ENCODE measurements at places on chromosomes 3 and 15. TPM values are rescaled to one million over a fixed set of nuclear protein-coding genes. Genes with fewer than 3 reads are reported as not detected.

DNA sequence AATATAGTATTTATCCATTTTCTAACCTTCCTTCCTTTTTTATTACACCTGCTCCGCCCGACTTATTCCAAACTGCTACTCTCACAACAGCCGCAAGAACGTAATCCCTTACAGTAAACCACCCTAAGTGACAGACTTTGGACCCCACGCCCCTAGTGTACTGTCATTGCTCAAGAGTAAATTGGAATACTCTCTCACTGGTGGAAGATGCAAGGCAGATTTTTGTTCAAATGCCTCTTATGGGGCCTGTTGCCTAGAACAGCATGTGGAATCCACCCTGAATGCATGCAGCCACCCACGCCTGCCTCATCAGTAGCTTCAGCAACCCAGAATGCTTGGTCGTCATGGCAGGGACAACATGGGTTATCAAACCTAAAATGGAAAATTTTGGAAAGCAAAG lies 226.2 kb upstream of the ST8SIA2 start:
- no peak overlapping the region for H3K27ac ChIP-seq
- H3K4me3 ChIP-seq: no peak overlapping the region
- no peaks in the 10 kb centered on the region for H3K4me1 ChIP-seq
- no peak for DNase-seq

DNA sequence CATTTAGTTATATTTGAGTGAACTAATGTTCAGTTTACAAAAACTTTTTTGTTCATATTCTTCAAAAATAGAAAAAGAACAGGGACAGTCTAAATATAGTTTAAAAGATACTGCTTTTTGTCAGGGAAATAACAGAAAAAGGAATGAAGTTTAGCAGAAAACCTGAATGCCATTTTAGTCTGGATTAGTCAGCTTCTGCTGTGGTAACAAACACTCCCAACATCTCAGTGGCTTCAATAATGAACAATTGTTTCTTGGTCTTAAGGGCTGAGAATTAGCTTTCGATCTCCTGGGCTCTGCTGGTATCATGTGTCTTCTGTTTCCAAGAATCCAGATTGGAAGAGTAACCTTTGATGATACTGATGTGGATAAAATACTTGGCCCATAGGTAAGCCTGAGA lies 12.4 kb upstream of the USP13 start:
- H3K36me3 ChIP-seq: no peaks in the 10 kb centered on the region
- no peaks in the 10 kb centered on the region for H3K4me1 ChIP-seq
- H3K4me3 ChIP-seq: no peak overlapping the region
- no peak for DNase-seq

DNA sequence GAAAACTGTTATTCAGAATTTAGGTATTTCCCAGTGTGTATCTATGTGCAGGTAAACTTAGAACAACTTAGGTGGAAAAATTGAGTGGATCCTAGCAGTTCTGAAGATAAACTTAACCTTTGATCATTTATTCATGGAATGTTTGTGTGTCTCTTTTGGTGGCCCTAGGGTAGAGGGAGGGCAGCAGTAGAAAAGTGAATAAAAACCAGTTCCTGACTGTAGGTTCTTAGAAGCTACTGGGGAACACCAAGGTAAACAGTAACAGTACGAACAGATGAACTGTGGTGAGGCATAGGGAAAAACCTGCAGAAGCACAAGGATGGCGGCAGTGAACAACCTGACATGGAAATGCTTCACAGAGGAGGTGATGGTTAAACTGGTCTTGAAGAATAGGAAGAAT lies 2.5 kb downstream of the SNRK start:
- peaks cover 7% of the 10 kb centered on the region for H3K36me3 ChIP-seq
- H3K4me1 ChIP-seq: peaks cover 54% of the 10 kb centered on the region
- DNase-seq: no peak
- no peaks in the 10 kb centered on the region for H3K27me3 ChIP-seq

The CYP1A2 gene
- not detected for polyA plus RNA-seq

- H3K4me3 ChIP-seq: no peak overlapping the region
- H3K4me1 ChIP-seq: no peaks in the 10 kb centered on the region
- DNase-seq: no peak
- no peaks in the 10 kb centered on the region for H3K27me3 ChIP-seq
Measured at GRCh38 chr3:37096975-37097374, 77.4 kb downstream of the LRRFIP2 start.

DNA sequence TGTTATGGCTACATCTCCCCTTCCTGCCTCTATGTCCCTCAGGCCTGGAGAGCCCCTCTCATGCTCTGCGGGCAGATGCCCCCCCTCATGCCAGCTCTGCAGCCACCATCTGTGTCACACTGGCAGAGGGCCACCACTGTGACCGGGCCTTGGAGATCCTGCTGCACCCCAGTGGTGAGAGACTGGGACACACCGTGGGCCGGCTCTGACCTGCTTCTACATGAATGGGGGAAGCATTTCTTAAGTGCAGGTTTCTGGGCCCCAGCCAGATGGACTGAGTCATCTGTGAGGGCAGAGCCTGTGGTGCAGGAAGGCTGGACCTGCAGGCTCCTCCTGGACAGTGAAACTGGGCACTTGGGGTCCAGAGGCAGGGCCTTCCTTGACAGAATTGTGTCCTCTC lies 4.8 kb downstream of the VWA5B2 start:
- peaks cover 19% of the 10 kb centered on the region for H3K27me3 ChIP-seq
- H3K4me1 ChIP-seq: peaks cover 10% of the 10 kb centered on the region
- H3K4me3 ChIP-seq: no peak overlapping the region
- no peak overlapping the region for H3K27ac ChIP-seq

The HRG gene
- polyA plus RNA-seq: not detected

The GHSR gene
- polyA plus RNA-seq: not detected

The MINAR1 gene
- 0.14 TPM for polyA plus RNA-seq

GRCh38 chr3:48661501-48662144 lies 1.1 kb downstream of the CELSR3 start:
- H3K4me1 ChIP-seq: peaks cover 29% of the 10 kb centered on the region
- DNase-seq: peak; percentile 78
- peak overlapping the region; percentile 61 for H3K4me3 ChIP-seq
- no peaks in the 10 kb centered on the region for H3K36me3 ChIP-seq

GRCh38 chr3:194300382-194300758 lies 50.8 kb downstream of the CPN2 start:
- no peaks in the 10 kb centered on the region for H3K36me3 ChIP-seq
- no peak for DNase-seq
- H3K27me3 ChIP-seq: no peaks in the 10 kb centered on the region
- H3K4me1 ChIP-seq: peaks cover 2% of the 10 kb centered on the region

GRCh38 chr3:196531418-196531817 lies 16.3 kb upstream of the SMCO1 start:
- H3K4me1 ChIP-seq: peaks cover 2% of the 10 kb centered on the region
- H3K4me3 ChIP-seq: no peak overlapping the region
- no peaks in the 10 kb centered on the region for H3K27me3 ChIP-seq
- no peak for DNase-seq
- H3K27ac ChIP-seq: no peak overlapping the region

GRCh38 chr3:66948838-66949237 lies 49.3 kb upstream of the KBTBD8 start:
- DNase-seq: no peak
- no peaks in the 10 kb centered on the region for H3K36me3 ChIP-seq
- H3K4me3 ChIP-seq: no peak overlapping the region
- H3K4me1 ChIP-seq: no peaks in the 10 kb centered on the region
- no peak overlapping the region for H3K27ac ChIP-seq

DNA sequence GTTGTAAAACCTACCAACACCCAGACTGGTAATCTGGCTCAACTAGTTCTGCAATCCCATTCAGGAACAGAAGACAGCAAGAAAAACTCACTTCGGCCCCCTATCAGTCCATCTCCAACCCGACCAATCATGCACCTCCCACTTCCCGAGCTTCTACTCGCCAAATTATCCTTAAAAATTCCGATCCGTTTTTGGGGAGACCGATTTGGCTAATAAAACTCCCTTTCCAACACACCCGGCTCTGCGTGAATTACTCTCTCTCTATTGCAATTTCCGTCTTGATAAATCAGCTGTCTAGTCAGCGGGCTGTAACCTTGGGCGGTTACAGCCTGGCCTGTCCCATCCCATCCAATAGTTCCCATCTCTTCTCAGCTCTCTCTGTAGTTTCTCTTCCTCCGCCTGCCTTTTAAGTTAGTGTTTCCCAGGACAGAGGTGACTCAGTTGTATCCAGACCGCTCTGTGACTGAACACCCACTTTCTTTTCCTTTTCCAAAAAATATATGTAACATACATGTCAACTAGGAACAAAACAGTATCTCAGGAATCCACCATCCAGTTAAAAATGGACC lies 780 bp upstream of the ACAD9 start:
- DNase-seq: peak; percentile 9
- H3K27ac ChIP-seq: peak overlapping the region; percentile 93
- H3K36me3 ChIP-seq: no peaks in the 10 kb centered on the region
- peak overlapping the region; percentile 88 for H3K4me3 ChIP-seq
- no peaks in the 10 kb centered on the region for H3K27me3 ChIP-seq

- peaks cover 12% of the 10 kb centered on the region for H3K4me1 ChIP-seq
- H3K27me3 ChIP-seq: no peaks in the 10 kb centered on the region
- H3K27ac ChIP-seq: no peak overlapping the region
- DNase-seq: no peak
- H3K36me3 ChIP-seq: no peaks in the 10 kb centered on the region
Measured at GRCh38 chr3:143475981-143476380, 356.4 kb downstream of the CHST2 start.

The IL20RB gene
- not detected for polyA plus RNA-seq

GRCh38 chr3:33277193-33277882 lies at the start of gene FBXL2:
FBXL2 (plus strand) TSS chr3:33277442; CDS start chr3:33277513, 71 bp downstream.
- H3K4me3 ChIP-seq: peak within 1 kb of the TSS; percentile 75
- no peak within 1 kb of the TSS for H3K27ac ChIP-seq

DNA sequence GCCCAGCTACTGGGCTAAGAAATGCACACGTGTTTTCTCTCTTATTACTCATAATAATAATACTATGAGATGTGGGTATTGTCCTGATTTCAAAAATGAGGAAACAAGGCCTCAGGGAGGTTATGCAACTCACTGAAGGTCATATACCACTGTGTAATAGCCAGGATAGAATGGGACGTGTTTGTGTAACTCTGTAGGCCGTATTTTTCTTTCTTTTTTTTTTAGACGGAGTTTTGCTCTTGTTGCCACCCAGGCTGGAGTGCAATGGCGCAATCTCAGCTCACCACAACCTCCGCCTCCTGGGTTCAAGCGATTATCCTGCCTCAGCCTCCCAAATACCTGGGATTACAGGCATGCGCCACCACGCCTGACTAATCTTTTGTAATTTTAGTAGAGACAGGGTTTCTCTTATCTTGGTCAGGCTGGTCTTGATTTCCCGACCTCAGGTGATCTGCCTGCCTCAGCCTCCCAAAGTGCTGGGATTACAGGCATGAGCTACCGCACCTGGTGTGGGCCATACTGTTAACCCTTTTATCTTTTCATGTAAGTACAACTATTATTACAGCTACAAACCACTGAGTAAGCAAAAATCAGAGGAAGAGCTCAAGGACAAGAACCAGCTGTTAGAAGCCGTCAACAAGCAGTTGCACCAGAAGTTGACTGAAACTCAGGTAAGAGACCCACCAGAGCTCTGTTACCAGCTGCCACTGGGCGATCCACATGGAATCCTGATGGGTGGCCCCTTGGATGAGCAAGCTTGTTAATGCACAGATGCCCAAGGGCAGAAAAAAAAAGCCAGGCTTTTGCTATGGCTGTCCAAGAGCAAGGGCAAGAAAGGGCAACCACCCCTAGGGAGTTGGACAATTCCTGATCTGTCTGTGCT lies 6.7 kb downstream of the KNSTRN start:
- H3K27ac ChIP-seq: no peak overlapping the region
- H3K27me3 ChIP-seq: no peaks in the 10 kb centered on the region
- peaks cover 23% of the 10 kb centered on the region for H3K36me3 ChIP-seq
- no peak for DNase-seq

- H3K27ac ChIP-seq: no peak overlapping the region
- H3K4me3 ChIP-seq: no peak overlapping the region
- H3K27me3 ChIP-seq: peaks cover 21% of the 10 kb centered on the region
- DNase-seq: peak; percentile 7
- no peaks in the 10 kb centered on the region for H3K4me1 ChIP-seq
- no peaks in the 10 kb centered on the region for H3K36me3 ChIP-seq
Measured at GRCh38 chr15:45573961-45574629, 13.1 kb upstream of the BLOC1S6 start.

The SSUH2 gene
- not detected for polyA plus RNA-seq

The SST gene
- not detected for polyA plus RNA-seq

The TTC14 gene
- polyA plus RNA-seq: 21.4 TPM

- H3K27me3 ChIP-seq: peaks cover 62% of the 10 kb centered on the region
- peak; percentile 51 for DNase-seq
- H3K27ac ChIP-seq: no peak overlapping the region
- no peak overlapping the region for H3K4me3 ChIP-seq
- peaks cover 34% of the 10 kb centered on the region for H3K4me1 ChIP-seq
Measured at GRCh38 chr3:45864760-45865519, 21.4 kb upstream of the CCR9 start.

DNA sequence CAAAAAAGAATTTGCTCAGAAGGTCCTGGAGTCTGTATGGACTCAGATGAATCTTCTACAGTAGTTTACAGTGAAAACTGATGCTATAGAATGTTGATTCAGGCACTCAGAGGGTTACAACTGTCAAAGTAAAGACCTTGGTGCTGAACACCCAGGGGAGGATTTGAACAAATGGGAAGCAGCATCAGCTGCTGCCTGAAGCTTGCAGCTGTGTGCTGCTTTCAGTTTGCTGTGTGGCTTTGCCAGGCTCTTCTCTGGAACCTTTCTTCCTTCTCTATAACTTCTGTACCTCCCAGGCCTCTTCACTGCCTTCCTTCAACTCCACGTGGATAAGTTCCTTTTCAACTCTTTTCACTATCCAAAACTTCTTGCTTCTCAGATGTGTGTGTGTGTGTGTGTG lies 214.2 kb downstream of the GRM7 start:
- no peaks in the 10 kb centered on the region for H3K4me1 ChIP-seq
- no peak for DNase-seq
- H3K36me3 ChIP-seq: no peaks in the 10 kb centered on the region

The SHC4 gene
- not detected for polyA plus RNA-seq

GRCh38 chr3:183114384-183115178 lies 15.3 kb upstream of the MCCC1 start:
- no peak overlapping the region for H3K4me3 ChIP-seq
- DNase-seq: no peak

GRCh38 chr3:42051384-42052131 lies 39.6 kb upstream of the TRAK1 start:
- no peaks in the 10 kb centered on the region for H3K27me3 ChIP-seq
- no peak for DNase-seq
- H3K4me1 ChIP-seq: peaks cover 59% of the 10 kb centered on the region
- no peak overlapping the region for H3K27ac ChIP-seq
- no peak overlapping the region for H3K4me3 ChIP-seq
- H3K36me3 ChIP-seq: no peaks in the 10 kb centered on the region

The LMAN1L gene
- polyA plus RNA-seq: not detected
